Frontal cortex (tissue), 4 donors: ENCODE measurements at places on chromosomes 7 and 10.
A peak's percentile ranks its signal among the peaks of the same experiment; 100 is the strongest.

- peak; percentile 65 for DNase-seq
These were observed 98.4 kb upstream of the PODXL start for GRCh38 chr7:131654668-131655326.

GRCh38 chr10:13614530-13615332, 28.0 kb downstream of the PRPF18 start:
- DNase-seq = no peak

DNA sequence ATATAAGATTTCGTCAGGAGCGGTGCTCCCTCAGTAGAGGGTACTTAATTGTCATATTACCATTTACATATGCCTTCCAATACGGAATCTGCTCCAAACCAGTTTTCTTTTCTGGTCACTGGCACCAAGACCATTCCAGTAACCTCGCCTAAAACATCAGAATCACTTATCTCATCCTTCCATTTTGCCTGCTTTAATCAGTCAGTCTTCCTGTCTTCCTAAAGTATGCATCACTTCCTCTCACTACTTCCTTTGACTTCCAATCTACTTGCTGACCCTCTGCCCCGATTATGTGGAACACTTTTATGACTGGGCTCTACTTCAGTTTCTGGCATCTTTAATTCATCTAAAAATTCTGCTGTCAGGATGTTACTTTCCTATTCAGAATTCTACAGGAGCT, 33.5 kb downstream of the CUL2 start:
- DNase-seq = no peak

DNA sequence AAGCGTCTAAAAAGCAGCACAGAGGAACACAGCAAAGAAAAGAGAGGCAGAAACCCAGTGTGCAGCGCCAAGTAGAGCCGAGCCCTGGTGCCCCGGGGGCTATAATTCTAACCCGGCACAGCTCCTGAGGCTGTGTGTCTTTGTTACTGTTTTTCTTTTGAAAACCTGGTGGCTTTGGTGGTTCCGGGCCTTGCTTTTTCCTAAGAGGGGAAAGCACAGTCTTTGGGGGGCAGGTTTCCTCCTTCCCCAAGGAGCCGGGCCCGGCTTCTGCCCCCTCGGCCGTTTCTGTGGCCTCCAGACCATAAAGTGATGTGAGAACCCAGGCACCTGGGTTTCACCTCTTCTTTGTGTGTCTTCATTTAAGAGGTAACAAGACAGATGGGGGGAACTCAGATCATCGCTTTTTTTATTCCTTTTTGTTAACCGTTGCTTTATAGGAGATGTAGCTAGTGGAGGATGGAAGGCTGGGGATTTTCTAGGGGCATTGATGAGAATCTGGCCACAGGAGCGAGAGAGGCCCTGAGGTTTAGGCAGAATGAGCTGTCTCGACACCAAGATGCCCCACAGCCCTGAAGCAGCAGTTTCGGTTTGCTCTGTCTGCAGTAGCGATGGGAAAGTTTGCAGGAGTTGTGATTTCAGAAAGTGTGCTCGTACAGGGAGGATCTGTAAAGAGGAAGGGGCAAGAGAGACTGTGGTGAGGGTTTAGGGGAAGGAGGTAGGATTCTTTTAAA, 367.8 kb upstream of the GALNT17 start:
- DNase-seq = no peak

DNA sequence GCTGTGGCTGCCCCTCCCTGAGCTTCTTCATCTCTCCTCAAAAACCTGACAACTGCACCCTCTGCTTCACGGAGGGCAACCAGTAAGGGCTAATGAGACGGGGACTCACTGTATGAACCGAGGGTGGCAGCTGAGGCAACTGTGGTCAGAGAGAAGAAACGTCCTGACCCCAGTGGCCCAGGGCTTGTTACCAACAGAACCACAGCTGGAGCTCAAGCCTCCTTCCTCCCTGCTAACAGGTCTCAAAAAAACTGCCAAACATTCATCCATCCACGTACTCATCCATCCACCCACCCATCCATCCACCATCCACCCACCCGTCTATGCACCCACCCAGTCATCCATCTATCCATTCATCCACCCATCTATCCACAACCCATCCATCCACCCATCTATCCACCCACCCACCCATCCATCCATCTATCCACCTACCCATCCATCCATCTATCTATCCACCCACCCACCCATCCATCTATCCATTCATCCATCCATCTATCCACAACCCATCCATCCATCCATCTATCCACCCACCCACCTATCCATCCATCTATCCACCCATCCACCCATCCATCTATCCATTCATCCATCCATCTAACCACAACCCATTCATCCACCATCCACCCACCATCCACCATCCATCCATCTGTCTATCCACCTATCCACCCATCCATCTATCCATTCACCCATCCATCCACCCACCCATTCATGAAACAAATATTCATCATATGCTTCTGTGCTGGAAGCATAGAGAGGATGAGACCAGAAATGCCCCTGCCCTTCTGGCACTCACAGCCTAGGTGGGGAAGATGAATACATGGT, 111.7 kb downstream of the PDGFA start:
- no peak for DNase-seq

DNA sequence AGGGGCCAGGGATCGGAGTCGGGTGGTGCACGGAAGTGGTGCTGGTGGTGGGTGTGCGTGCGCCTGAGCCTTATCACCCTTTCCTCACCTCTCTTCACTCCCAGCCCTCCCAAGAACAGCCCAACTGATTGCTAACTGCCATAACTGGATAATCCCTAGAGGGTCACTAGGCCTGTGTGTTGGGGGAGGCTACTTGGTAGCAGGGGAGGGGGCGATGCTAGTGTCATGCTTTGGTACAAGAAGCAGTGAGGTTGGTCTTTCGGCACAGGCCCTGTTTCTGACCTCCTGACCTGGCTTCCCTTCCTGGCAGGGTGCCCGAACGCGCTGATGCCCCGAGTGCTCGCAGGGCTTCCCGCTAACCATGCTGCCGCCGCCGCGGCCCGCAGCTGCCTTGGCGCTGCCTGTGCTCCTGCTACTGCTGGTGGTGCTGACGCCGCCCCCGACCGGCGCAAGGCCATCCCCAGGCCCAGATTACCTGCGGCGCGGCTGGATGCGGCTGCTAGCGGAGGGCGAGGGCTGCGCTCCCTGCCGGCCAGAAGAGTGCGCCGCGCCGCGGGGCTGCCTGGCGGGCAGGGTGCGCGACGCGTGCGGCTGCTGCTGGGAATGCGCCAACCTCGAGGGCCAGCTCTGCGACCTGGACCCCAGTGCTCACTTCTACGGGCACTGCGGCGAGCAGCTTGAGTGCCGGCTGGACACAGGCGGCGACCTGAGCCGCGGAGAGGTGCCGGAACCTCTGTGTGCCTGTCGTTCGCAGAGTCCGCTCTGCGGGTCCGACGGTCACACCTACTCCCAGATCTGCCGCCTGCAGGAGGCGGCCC, 652 bp downstream of the KAZALD1 start:
- no peak for DNase-seq
